ENCODE measurements at places on chromosomes 4 and X.

GRCh38 chr4:87785731-87786509, 13.4 kb upstream of the IBSP start:
- DNase-seq: no peak

- DNase-seq: no peak
Measured at GRCh38 chrX:8729811-8730210, 2.1 kb downstream of the ANOS1 start.

GRCh38 chr4:133084421-133084820, 64.7 kb upstream of the PCDH10 start:
- no peak for DNase-seq

GRCh38 chr4:67892253-67892652, 8.5 kb upstream of the TMPRSS11D start:
- no peak for DNase-seq

DNA sequence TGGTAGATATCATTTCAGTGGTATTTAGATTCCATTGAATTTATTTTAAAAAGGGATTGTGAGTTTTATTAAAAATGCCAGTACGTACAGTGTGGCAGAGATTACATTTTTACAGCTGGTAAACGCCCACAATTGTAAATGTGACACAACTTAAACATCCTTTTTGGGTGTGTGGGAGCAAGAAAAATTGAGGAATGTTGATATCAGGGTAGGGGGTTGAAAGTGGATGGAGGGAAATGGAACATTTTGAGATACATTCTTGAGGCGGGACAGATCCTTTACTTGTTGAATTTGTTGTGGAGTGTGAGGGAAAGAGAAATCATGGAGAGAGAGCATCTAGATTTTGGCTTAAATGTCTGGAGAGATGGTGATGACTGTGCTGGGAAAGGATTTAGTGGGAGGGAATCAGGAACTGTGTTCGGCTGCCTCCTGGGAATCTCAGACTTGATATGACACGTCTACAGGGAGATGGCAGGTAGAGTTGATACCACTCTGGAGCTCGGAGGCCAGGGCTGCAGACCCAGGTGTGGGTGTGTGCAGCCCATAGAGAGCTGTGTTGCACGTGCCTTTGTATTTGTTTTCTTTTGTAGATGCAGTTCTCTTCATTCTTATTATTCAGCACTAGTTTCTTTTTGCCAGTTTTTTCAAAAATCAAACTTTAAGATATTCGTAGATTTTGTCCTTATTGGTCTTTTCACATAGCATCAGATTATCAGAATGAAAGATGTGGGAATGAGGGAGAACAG, 10.8 kb downstream of the TMEM131L start:
- no peak for DNase-seq

DNA sequence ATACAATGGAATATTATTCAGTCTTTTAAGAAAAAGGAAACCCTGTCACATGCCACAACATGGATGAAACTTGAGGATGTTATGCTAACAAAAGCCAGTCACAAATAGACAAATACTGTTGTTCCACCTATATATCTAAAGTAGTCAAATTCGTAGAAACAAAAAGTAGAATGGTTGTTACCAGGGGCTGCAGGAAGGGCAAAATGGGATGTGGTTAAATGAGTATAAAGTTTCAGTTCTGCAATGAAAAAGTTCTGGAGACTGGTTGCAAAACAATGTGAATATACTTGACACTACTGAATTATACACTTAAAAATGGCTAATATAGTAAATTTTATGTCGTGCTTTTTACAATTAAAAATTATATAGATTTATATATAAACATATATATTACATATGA, 12.2 kb downstream of the SPOCK3 start:
- peak; percentile 15 for DNase-seq

DNA sequence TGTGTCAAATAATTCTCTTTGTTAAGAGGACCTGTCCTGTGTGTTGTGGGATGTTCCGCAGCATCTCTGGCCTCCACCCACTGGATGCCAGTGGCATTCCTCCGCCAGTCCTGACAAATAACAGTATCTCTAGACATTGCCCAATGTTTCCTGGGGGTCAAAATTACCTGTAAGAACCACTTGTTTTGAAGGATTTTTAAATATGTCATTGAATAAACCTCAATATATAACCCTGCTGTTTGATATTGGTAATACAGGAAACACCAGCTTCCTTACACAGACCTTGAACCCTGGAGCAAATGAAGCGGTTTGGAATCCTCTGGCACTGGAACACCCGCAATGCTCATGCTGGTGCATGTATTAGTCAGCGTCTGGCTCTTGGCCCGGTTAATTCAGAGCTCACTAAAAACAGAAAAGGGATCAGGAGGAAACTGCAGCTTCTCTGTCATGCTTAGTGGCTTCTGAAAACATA, 101.3 kb downstream of the TBL1X start:
- no peak for DNase-seq

DNA sequence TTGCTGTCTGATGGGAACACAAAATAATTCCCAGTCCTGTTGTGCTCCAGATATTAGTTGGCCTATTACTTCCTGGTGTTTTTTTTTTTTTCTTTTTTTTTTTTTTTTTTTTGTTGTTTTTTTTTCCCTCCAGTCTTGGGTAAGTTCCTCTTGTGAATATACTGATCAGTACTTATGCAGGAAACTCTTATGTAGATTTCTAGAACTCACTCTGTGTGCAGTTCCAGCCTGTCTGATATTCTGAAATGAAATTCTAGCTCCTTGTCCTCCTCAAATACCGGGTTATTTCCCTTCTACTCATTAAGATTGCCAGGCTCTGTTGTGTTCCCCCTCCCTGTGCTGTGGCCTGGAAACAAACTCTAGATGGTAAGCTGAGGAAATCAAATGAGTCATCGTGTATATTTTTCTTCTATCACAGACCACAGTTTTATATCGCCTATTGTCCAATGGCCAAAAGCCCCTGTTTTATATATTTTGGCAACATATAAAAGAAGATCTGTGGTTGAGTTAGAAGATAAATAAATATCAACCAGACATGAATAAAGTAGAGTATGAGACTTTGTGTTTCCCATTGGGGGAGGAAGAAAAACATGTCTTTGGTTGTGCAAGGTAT, 124.3 kb upstream of the UGT8 start:
- no peak for DNase-seq

GRCh38 chr4:95362906-95363558, 185.7 kb downstream of the UNC5C start:
- DNase-seq: no peak

- no peak for DNase-seq
Measured at GRCh38 chr4:32884198-32884597, 2164.0 kb downstream of the PCDH7 start.

GRCh38 chr4:7985891-7986441, 46.3 kb upstream of the AFAP1 start:
- no peak for DNase-seq

DNA sequence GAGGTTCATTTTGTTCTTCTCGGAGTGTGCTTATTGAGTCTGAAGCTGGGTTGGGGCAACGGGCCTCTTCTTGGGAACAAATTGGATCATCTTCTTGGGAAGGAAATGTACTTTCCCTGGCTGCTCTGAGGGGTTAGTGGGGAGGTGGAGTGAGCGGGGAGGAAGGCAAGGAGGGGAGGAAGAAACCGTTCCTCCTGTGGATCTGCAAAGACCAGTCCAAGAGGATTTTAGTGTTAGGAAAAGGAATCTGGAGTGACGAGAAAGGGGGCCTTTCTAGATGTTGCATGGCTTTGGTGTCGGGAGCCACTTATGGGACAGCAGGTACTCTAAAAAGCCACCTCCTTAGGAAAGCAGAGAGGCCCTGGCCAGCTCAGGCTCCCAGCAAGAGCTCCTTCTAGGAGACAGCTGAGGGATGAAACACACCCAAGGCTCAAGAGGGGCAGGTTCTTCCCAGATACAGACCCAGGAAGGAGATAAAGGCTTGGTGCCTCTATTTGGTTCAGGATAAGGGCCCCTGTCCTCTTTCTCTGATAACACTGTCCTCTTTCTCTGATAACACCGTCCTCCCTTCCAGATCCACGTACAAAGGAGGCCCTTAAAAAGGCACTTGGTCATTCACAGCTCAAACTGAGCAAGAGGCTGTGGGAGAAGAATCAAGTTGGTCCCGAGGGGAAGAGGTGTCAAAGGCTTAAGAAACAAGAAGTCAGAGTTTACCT, 451 bp downstream of the SOD3 start:
- DNase-seq: no peak

GRCh38 chrX:24657671-24658386, 10.7 kb upstream of the PCYT1B start:
- DNase-seq: no peak

DNA sequence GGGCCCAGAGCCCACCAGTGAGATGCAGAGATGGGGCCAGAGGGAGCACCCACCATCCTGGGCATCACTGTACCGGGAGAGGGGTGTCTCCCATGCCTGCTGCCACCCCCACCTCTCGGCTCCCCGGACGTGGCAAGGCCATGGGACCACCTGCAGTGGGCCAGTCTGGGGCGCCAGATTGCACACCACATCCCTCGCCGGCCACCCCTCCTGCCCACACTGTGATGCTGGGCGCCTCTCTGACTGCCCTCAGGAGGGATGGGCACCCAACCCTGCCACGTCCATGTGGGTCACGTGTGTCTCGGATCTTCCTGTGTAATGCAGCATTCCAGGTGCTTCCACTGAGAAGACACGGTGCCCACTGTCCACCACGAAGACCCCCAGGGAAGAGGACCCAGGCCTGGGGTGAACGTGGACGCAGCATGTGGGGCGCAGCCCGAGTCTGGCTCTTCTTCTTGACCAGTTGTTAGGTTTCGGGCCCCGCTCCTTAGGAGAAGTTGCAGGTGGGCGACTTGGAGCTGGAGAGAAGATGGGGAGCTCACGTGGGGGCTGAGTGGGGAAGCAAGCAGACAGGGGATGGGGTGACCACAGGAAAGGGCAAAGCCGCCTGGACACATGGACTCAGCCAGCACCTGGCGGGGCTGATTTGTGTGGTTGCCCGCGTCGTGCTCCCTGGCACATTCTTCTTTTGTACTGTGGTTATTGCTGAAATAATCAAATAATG, 47.7 kb downstream of the ZFYVE28 start:
- no peak for DNase-seq

DNA sequence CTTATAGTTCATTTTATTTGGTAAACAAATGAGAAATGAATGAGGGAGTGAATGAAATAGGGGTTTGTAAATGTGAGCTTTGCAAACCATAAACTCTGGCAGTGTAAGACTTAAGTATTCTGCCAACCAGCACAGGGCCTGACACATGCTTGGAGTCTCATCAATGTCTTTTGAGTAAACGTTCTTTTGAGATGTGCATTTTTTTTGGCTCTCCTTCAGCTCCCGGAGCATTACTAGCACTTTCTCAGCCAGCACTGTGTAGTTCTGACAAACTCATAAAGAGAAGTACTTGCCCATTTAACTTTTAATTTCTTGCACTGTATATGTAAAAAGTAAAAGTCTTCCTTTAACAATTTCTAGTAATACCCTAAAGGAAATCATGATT, 245.3 kb downstream of the HS3ST1 start:
- DNase-seq: no peak

DNA sequence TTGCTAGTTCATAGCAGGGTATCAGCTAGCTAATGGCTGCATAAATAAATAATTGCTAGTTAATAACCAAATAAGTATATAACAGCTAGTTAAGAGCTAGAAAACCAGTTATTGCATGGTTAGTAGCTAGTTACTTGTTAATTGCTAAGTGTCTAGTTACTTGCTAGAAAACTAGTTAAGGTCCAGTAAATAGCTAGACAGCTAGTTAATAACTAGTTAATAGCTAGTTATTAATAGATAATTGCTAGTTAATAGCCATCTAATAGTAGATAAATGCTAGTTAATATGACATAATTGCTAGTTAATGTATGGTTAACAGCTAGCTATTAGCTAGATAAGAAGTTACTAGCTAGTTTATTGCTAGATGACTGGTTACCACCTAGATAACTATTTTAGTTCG, 629.9 kb upstream of the CT83 start:
- no peak for DNase-seq

DNA sequence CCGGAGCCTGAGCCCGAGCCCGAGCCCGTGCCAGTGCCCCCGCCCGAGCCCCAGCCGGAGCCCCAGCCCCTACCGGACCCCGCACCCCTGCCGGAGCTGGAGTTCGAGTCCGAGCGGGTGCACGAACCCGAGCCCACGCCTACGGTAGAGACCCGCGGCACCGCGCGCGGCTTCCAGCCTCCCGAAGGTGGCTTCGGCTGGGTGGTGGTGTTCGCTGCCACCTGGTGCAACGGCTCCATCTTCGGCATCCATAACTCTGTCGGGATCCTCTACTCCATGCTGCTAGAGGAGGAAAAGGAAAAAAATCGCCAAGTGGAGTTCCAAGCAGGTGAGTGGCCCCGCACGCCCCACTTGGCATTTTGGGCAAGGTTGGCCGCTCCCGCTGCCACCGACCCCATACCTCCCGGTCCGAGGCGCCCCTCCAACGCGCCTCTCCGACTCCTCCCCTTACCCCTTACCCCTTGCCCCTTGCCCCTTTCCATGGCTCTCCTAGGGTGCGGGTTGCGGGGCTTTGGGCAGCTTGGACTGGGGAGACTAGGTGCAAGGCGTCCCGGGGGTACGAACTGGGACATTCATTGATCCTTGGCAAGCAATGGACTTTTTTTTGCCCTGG, 553 bp downstream of the SLC16A2 start:
- DNase-seq: peak; percentile 20

- no peak for DNase-seq
Measured at GRCh38 chr4:6688879-6689505, 4.7 kb upstream of the S100P start.

DNA sequence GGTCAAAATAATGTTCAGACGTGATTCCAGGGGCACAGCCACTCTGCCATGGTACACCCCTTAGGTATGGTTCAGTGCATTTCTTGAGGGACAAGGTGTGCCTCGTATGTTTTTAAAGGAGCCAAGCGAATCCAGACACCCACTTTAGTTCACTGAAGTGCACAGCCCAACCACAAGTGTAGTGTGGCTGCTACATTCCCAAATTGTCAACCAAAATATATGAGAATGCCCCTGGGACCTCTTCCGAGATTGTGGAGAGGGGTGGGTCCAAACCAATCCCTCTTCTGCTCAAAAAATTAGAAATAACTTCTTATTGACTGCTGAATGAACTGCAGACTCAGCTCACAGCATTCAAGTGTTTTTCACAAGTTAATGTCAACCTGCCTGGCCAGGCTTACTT, 7.4 kb upstream of the BRS3 start:
- no peak for DNase-seq

- DNase-seq: no peak
Measured at GRCh38 chr4:78446619-78447018, 105.0 kb upstream of the ANXA3 start.

DNA sequence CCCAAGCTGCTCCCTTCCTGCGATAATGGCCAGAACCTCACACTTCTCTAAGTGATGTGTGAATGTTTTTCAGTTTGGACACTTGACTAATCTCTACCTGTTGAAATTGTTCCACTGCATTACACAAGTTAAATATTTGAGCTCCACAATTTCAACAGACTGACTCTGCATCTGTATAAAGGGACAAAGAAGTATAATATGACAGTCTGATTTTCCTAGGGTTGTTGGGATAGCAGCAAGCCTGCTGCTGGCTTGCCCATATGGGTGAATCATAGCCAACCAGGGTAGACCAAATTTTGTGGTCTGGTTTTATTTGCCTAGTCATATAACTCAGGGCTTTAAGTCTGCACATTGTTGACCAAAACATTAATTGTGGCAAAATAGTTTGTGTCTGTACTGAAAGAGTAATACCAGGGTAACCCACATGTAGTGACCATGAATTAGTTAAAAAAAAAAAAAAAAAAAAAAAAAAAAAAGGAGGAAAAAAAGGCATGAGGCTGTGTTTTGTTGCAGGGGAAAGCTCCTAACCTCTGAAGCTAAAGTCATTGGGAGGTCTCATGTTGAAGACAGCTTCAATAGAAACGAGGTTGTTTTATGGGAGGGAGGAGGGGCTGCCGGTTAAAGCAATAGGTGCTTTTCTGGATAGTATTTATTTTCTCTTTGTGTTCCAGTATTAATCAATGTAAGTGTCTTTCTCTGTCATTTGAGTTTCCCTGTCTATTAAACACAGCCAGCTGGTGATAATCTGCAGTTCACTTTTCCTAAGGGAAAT, 534.2 kb downstream of the RAB28 start:
- DNase-seq: no peak
